ENCODE measurements at places on chromosomes 5 and 9.
A peak's percentile ranks its signal among the peaks of the same experiment; 100 is the strongest.

GRCh38 chr5:178785999-178786398, 55.5 kb upstream of the ZNF354A start:
- DNase-seq = no peak

DNA sequence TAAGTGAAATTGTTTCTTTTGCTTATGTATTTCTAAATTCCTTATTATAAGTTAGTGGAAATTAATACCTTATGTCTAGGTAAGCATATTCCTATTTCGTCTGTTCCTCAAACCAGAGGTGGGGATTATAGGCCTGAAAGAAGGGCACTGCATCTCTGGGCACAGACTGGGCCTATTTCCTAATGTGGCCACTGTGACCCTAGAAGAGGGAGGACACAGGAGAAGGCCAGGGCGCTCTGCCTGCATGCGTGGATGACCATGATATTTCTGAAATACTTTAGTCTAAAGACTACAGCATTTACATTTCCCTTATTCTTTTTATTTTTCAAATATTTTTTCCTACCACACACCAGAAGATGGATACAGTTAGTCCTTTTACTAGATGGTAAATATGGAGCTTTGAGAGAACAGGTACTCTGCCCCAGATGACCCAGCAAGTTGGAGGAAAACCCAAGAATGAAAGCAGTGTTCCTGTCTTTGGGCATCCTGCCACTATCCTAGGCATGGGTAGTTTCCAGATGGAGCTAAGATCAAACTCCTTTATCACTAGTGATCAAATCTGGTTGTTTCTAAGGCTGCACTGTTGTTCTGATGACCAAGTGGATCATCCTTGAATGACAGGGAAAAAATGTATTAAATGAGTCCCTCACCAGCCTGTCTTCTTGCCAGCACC, 27.8 kb downstream of the RUSC2 start:
- DNase-seq = peak; percentile 18

DNA sequence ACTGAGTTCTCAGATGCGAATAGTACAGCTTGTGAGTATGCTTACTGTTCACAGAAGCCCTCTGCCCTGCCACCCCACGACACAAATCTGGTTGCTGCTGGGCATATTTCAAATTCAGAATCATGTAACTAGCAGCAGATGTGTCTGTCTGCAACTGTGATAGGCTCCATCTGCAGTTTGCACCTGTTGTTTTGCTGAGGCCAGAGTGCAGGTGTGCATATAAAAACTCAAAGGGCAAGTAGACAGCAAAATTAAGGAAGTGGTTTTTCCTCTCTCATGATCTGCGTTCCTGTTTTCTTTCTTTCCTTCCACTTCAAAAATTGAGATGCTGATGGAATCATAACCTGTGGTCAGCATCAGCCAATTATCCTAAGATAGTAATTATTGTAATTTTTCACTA, 1000.5 kb downstream of the PTPRD start:
- no peak for DNase-seq

GRCh38 chr5:135916638-135917263, 21.1 kb upstream of the IL9 start:
- DNase-seq = no peak

DNA sequence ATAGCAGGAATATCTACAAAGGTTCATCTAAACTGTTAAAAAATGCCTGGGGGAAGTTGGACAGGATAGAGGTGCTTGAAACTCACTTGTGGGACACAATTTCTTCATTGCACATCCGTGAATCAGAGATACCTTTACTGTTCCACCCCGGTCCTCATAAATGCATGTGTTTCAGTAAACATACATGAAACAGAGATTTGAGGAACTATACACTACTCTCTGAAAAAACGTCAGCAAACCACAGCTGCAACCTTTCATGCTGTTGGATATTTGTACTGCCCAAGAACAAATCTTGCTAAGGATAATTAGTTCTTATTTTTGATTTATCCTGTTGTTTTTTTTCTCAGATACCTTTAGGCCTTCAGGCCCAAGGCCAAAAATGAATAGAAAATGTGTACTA, 337.3 kb downstream of the KDM4C start:
- DNase-seq = no peak

- DNase-seq = no peak
These were observed 400.0 kb downstream of the CTNND2 start for GRCh38 chr5:11504065-11504885.

DNA sequence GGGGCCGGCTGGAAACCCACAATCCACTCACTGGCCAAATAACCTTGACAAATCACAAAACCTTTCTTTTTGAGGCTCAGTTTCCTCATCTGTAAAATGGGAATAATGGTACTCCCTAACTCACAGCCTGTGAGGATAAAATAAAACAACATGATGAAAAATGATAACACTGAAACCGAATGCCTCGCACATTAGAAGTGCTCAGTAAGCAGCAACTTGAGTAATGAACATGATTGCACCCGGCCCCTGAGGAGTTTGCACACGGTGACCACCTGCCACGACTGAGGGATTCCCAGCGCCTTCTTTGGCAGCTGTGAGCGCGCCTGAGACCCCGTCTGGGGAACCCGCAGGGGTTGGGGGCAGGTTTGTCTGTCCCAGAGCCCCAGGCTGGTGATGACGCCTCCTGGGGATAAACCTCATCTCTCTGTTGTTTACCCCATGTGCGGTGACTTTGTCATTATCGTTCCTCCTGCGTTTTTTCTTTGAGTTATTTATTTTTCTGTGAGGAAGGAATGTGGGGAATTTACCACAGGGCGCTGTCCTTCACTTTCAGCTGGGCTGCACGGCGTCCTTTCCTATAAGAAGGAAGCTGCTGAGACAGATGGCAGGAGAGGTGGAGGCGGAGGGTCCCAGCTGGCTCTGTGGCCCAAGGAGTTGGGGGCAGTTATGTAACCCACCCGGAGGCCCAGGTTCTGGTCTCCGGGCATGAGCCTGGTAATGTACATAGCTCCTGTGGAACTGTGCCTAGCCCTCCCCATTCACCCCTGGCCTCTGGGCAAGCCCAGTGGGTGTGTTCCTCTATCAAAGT, 3.0 kb upstream of the SYNPO start:
- DNase-seq = peak; percentile 80

DNA sequence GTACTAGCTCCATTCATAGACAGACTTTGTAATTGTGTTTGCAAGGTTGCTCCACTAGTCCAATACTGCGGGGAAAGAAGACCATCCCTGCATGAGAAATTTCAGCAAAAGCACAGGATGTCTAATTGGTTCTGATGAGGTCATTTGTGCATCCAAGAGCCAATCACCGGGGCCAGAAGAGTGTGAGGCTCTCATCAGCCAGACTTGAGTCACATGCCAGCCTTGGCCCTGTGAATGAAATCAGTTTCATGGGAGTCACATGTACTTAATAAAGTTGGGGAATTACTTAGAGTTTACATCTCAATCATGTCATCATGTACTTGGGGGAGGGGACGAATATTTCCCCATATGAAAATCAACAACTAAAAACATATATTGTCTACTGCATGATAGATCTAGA, 1236.0 kb downstream of the MAT2B start:
- DNase-seq = no peak

Data from T47D (cell line).